ENCODE measurements at places on chromosomes 3 and 15.

DNA sequence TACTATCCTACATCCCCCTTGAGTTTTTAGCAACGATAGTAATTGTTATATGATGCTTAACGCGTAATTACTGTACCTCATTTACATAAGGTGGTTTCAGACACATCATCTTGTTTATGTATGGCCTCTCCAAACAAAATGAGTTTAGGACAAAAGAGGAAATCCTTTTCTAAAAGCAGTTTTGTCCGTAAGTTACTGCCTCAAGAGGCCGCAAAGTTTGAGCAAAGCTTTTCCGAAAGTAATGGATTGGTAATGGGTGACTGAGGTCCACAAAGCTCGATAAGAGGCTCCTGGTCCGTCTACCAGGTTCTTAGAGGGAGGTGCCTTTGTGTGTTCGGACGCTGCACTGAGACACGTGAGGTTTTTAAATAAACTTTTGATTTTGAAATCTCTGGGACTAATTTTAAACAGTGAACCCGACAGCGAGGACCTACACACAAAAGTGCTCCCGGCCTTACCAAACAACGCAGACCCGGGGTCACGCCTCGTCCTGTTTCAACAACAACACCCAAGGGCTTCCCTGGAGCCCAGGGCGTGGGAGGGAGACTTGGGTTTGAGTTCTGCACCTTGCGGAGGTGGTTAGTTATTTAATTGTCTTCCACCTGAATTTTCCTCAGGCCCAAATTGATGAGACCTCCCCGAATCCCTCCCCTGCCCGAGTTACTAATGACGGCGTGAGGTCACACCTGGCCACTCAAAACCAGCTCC, 456 bp upstream of the C15orf61 start:
- no peak for DNase-seq

DNA sequence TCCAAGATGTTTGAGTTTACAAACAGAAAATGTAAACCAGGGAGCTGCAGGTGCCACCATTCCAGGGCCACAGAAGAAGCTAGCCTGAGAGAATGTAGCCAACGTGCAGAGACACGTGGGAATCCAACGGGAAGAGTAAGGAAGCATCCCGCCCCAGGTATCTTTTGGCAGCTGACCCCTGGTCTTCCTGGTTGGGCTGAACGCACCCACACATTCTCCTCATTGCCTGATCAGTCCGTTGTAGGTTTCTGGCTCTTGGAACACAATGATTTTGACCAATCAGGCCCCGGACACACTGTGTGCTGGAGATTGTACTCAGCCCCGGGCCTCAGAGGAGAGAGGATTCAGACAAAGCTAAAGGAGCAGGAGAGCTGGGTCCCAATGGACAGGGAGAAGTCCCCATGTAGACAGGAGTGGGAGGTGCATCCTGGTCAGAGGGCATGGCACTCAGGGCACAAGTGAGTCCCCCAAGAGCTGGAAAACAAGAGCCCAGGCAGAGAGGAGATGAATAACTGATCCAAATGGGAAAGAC, 102.3 kb downstream of the TPRA1 start:
- no peak for DNase-seq

- DNase-seq = no peak
Observed at GRCh38 chr15:66864086-66864830, 162.2 kb downstream of the SMAD6 start.

DNA sequence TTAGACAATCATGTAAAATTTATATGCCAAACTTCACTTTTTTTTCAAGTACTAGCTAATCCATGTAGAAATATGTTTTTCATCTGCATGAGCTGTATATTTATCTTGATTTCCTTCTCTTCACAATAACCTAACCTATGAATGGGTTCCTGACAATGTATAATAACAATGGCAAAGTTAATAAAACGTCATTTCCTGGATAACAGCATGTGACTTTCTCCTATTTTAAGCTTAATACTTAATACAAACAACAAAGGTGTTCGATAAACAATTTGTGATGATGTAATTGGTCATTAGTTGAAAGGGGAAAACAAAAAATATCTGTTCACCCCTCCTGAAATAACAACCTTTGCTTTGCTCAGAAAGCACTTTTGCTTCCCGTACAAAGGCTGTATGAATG, 20.4 kb downstream of the CD200 start:
- no peak for DNase-seq

- no peak for DNase-seq
Observed at GRCh38 chr3:187406927-187407326, 38.7 kb downstream of the RTP4 start.

GRCh38 chr3:64908251-64908685, 220.5 kb upstream of the ADAMTS9 start:
- no peak for DNase-seq

- no peak for DNase-seq
Observed at GRCh38 chr15:64251121-64251520, 88.3 kb upstream of the PPIB start.

DNA sequence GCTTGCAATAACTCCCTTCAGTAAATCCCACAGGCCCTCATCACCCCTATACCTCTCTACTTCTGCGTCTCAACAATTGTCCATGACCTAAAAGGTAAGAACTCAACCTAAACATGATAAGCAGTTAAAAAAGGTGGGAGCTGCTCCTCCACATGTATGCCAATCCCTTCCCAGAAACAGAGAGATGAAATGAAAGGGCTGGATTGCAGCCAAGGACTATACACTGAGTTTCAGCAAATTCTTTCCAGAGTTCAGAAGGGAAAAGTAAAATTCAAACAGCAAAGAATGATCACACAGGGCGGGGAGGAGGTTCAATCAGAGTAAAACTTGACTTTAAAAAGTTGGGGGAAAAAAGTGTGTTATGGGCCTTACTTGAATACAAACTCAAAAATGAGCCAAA, 27.5 kb downstream of the PLOD2 start:
- DNase-seq = no peak
